Globus pallidus (tissue), 1 donor: ENCODE measurements at places on chromosomes 5 and 9.

GRCh38 chr5:134579284-134579771 lies 53.3 kb downstream of the SAR1B start:
- DNase-seq: no peak

- DNase-seq: no peak
Measured at GRCh38 chr5:44783634-44784315, 25.0 kb upstream of the MRPS30 start.

- DNase-seq: no peak
Measured at GRCh38 chr9:21583628-21584377, 101.7 kb upstream of the IFNE start.

DNA sequence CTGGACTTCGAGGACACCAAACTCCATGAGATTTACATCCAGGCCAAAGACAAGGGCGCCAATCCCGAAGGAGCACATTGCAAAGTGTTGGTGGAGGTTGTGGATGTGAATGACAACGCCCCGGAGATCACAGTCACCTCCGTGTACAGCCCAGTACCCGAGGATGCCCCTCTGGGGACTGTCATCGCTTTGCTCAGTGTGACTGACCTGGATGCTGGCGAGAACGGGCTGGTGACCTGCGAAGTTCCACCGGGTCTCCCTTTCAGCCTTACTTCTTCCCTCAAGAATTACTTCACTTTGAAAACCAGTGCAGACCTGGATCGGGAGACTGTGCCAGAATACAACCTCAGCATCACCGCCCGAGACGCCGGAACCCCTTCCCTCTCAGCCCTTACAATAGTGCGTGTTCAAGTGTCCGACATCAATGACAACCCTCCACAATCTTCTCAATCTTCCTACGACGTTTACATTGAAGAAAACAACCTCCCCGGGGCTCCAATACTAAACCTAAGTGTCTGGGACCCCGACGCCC lies 1.3 kb downstream of the PCDHGC3 start:
- DNase-seq: no peak

DNA sequence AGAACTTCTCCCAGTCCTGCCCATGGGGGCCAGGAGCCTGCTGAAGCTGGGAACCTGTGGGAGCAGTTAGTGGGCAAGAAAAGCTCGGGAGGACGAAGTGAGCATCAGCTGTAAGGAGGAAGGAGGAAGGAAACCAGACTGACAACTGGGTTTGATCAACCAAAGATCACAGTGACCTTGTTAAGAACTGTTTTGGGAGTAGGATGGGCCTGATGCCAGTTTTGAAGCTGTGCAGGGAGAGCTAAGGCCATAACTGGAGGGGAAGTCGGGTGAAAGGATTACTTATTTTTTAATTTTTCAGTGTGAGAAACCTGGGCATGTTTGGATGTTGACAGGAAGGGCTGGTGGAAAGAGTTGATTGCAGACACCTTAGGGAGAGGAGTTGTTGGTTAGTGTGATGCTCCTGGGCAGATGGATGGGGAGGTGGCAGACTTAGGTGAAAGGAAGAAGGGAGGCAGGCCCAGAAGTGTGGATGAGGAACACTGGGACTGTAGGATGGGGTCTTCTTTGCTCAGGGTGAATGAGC lies 58.3 kb upstream of the KLF4 start:
- DNase-seq: no peak

GRCh38 chr9:111198936-111199335 lies 131.1 kb downstream of the OR2K2 start:
- no peak for DNase-seq

DNA sequence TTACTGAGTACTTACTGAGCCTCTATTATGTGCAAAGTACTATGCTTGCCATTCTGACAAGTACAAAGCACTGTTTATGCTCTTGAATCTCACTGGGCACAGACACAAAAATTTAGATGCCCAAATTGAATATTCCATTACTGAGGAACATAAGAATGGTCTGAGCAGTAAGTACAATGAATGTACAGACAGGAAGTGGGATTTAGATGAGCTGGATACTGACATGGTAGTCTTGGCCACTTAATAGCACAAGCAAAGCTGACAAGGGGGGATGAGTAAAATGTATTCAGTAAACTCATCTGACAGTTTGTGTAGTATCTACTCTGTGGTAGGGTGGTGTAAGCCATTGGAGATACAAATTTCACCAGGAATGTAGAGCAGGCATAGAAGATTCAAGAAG lies 132.4 kb downstream of the EFNA5 start:
- DNase-seq: no peak

- no peak for DNase-seq
Measured at GRCh38 chr9:127118597-127119319, 3.7 kb downstream of the ANGPTL2 start.

- DNase-seq: no peak
Measured at GRCh38 chr9:4424891-4425290, 65.4 kb upstream of the SLC1A1 start.

GRCh38 chr9:82495884-82496777 lies 507.6 kb downstream of the SPATA31D1 start:
- no peak for DNase-seq

DNA sequence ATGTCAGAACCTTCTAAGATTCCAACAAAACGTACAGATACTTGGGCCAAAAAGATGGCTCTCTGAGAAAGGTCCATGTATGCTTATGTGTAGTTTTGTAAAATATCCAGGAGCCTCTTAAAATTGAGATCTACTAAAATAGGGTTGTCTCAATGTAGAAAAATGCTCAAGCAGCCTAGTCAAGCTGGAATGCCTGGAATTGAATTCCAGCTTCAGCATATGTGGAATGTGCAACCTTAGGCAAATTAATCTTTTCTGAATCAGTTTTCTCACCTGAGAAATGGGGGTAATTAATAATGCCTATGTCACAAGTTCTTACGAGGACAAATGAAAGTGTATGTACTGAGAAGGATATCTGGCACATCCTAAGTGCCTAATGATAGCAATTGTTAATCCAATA lies 662.4 kb downstream of the DTWD2 start:
- no peak for DNase-seq

GRCh38 chr5:144089401-144090021 lies 80.9 kb downstream of the YIPF5 start:
- DNase-seq: no peak

GRCh38 chr5:115977988-115978387 lies 15.7 kb downstream of the LVRN start:
- no peak for DNase-seq

- DNase-seq: no peak
Measured at GRCh38 chr9:116088396-116088795, 65.2 kb upstream of the PAPPA start.

GRCh38 chr5:609506-609905 lies 2.6 kb upstream of the CEP72 start:
- DNase-seq: no peak

DNA sequence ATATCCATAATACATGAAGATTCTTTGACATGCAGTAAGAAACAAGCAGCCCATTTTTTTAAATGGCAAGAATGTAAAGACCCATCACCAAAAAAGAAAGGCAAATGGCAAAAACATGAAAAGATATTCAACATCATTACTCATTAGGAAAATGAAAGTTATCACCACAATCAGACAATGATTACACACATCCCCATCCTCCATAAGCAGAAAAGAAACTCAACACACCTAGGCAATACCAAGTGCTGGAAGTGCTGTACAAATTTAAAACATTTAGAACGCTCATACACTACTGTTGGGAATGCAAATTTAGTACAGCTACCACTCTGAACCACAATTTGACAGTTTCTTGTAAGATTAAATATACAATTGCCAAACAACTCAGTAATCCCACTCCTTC lies 466.7 kb downstream of the ACTL7B start:
- no peak for DNase-seq

DNA sequence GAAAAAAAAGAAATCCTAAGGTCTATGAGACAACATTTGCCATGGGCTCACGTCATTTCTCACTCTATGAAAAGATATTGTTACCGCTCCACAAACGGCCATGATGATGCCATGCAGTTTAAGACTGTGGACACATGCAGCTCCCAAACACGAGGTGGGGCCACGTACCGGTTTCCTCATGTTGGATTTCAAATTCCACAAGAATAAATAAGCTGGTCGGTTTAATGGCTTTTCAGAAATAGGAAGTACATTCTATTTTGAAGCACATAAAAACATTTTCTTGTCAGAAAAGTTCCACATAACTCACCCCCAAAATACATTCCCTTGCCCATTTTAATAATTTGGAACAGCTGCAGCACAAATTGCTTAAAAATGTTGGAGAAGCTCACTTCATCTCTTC lies 130.6 kb downstream of the MYO10 start:
- no peak for DNase-seq

DNA sequence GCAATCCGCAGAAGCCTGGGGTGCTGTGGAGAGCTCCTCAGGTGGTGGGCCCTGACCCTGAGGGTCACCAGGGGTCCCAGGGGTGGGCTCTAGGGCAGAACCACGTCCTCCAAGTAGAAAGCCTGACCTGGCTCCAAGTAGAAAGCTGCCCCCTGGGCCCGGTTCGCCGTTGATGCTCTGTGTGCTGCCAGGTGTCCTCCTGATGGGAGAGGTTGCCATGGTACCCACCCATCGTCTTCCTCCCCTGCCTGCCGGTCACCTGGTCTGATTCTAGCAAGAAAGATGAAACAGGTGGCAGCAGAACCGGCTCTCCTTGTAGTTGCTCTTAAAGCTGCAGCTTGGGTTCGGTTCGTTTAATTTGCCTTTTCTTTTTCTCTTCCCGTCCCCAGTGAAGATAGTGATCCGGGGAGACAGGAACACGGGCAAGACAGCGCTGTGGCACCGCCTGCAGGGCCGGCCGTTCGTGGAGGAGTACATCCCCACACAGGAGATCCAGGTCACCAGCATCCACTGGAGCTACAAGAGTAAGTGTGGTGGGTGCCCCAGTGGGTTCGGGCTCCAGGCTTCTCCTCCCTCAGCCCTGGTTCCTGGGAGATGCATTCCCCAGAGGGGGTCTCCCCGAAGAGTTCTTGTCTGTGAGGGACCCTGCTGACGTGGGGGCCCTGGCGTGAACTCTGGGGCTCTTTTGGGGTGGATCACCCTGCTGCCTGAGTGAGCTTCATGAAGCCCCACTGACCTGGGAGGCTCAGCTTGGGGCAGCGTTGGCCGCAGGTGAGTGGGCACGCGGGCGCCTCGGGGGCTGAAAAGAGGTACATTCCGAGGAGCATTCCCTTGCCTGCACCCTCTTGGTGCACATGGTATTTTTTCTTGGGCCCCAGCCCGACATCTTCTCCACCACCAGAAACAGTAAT lies 15.6 kb downstream of the RABL6 start:
- DNase-seq: no peak

DNA sequence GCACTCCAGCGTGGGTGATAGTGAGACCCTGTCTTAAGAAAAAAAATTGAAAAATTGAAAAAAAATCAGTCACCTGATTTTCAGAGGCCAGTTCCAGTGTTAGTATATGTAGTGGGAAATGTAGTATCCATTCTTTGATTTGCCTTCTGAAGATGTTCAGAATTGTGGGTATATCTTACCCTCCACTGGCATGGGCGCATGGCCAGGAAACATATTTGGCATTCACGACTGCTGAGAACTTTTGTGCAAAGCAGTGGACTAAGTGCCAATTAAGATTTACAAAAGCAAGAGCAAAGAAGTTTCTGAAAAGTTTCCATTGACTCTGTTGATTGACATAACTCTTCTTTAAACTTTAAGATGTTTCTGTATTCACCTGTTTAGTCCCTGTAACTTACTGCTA lies 2.4 kb downstream of the CAVIN4 start:
- DNase-seq: no peak

- no peak for DNase-seq
Measured at GRCh38 chr9:107650321-107650720, 160.8 kb upstream of the KLF4 start.

DNA sequence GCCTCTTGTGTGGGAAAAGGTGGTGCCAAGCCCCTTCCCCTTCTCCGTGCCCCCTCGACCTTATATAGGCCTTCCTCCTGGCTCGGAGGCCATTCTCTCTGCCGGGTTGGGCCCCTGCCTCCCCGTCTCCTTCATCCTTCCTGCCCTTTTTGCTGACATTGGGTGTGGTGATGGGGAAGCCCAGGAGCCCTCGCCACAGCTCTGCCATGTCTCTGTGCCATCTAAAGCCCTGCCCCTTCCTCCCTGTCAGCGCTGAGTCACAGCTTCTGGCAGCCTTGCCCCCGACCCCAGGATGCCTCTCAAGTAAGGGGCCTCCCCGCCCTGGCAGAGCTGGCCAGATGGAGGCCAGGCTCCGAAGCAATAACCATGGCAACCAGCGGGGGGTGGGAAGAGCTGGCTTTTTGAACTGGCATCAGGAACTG lies 30.4 kb downstream of the JADE2 start:
- DNase-seq: no peak

GRCh38 chr9:127358770-127359169 lies 38.2 kb upstream of the SLC2A8 start:
- no peak for DNase-seq

DNA sequence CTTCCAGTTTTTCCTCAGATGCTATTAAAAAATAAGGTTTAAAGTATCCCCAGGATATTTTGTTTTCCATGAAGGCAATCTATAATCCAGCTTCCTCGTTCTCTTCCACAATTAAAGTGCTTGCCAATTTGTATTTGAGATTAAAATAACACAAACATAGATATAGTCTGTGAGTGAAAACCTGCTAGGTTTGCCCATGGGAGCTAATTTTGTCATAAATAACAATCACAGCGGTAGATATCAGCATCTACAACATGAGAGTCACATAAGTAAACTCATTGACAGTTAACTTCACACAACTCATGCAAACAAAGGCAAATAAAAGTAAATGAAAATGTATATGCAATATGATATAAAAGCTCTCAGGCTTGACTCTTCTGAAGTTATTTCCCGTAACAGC lies 29.2 kb upstream of the RASGRF2 start:
- no peak for DNase-seq
